Activated CD4-positive, alpha-beta T cell treated with anti-CD3 and anti-CD28 coated beads, Interleukin-2, amount 10 ng/mL, durations not matched to agents 24 days and 14 days (primary cell): ENCODE measurements at places on chromosomes 6 and 20. TPM values are rescaled to one million over a fixed set of nuclear protein-coding genes. Genes with fewer than 3 reads are reported as not detected.

GRCh38 chr6:148563066-148563465 lies 183.8 kb upstream of the UST start:
- peak; percentile 52 for DNase-seq

DNA sequence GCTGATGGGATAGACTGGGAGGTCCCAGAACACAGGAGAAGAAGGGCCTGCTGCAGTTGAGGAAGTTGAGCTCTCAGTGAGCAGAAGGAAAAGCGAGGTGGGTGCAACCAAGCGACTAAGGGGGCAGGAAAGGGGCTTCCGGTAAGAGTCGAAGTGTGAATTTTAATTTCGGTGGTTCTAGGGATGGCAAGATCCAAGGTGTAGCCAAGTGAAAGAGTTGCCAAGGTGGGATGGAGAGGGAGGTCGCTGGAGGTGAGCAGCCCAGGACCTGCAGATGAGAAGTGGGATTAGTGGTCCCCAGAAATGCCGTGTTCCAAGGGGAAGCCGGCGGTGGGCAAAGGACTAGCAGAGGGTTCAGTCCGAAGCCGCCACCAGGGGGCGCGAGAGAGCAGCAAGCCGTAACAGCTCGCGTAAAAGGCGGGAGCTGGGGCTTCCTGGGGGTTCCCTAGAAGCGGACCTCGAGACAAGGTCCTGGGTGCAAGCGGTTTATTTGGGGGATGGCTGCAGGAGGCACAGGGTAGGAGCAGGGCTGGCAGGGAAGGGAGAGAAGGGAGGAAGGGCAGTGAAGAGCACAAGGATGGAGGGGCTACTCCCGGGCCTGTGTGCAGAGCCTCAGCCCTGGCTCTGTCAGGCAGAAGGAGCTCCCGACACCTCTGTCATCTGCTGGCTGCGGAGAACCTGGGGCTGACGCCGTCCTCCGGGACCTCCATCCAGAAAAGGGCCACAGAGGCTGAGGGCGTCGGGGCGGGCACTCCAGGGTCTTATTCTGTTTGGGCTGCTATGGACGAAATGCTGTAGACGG lies 103.6 kb downstream of the PAX1 start:
- DNase-seq, result peak; percentile 77

- DNase-seq, result no peak
Measured at GRCh38 chr6:137874204-137875057, 7.4 kb downstream of the TNFAIP3 start.

DNA sequence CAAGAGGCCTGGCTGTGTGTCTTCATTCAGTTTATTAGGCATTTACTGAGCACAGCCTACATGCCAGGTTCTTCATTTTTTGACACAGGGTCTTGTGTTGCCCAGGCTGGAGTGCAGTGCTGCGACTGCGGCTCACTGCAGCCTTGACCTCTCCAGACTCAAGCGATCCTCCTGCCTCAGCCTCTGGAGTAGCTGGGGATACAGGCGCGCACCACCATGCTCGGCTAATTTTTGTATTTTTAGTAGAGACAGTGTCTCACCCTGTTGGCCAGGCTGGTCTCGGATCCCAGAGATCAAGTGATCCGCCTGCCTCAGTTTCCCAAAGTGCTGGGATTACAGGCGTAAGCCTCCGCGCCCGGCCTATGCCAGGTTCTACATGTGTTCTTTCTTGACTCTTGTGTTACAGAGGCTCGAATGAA lies 601 bp upstream of the ATRN start:
- DNase-seq, result no peak

DNA sequence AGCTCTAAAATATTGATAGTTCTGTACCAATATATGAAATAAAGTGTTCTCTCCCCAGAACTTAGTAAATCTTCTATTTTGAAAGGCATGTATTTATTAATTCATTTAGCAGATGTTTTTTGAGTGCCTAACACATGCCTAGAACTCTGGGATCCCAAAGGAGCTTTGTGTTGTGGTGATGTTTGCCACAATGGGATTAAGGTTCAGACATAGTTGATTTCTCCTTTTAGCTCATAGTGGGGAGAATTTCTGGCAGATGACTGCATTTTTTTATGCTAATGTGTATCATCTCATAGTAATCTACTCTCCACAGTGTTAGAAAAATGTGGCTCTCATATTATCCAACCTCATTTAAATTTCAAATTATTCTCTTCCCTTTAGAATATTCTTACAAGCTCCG lies 21.7 kb downstream of the MYB start:
- no peak for DNase-seq

DNA sequence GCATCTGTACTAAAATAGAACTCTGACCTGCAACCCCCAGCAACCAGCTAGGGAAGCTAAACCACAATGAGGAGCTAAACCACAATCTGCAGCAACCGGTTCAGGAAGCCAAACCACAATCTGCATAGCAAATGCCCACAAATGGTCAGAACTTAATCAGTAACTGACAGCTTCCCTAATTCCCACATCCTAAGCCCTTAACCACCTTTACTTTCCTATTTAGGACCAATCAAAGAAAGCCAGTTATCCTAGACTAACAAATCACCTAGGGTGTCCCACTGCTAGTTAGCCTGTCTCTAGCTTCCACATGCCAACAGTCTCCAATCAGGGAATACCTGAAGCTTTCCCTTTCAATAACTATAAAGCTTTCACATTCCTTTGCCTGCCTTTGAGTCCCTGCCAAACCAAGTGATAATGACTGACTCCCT lies 424.6 kb upstream of the PTCHD4 start:
- DNase-seq, result no peak

- no peak for DNase-seq
Measured at GRCh38 chr6:22409486-22409885, 112.7 kb upstream of the PRL start.

DNA sequence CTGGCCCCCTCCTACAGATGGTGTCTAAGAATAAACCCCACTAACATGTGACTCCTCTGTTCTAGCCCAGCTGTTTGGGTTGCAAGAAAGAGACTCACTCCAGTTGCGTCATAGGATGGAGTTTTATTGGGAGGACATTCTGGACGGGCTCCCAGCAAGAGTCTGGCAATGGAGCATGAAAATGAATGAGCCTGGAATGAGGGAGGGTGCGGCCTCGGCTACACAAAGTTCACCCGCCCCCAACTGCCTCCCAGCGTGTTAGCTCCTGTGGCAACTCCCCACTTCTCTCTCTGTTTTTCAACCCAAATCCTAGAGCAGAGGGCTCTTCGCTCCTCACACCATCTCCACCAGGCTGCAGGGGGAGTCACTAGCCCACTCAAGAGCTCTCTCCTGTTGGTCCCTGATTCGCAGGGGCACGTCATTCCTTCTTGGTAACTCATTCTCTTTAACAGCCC lies 5.1 kb upstream of the ADAM33 start:
- no peak for DNase-seq

GRCh38 chr6:43969158-43969981 lies 157.9 kb downstream of the MRPL14 start:
- DNase-seq, result no peak

GRCh38 chr6:129631070-129631469 lies 78.9 kb downstream of the ARHGAP18 start:
- no peak for DNase-seq

The SSTR4 gene
- total RNA-seq, result not detected in 2 replicates

GRCh38 chr6:49634092-49634835 lies 2.4 kb downstream of the RHAG start:
- no peak for DNase-seq

The HSPA12B gene
- not detected in 2 replicates for total RNA-seq

The LY6G5C gene
- 4.1 and 4.9 TPM in 2 replicates for total RNA-seq

DNA sequence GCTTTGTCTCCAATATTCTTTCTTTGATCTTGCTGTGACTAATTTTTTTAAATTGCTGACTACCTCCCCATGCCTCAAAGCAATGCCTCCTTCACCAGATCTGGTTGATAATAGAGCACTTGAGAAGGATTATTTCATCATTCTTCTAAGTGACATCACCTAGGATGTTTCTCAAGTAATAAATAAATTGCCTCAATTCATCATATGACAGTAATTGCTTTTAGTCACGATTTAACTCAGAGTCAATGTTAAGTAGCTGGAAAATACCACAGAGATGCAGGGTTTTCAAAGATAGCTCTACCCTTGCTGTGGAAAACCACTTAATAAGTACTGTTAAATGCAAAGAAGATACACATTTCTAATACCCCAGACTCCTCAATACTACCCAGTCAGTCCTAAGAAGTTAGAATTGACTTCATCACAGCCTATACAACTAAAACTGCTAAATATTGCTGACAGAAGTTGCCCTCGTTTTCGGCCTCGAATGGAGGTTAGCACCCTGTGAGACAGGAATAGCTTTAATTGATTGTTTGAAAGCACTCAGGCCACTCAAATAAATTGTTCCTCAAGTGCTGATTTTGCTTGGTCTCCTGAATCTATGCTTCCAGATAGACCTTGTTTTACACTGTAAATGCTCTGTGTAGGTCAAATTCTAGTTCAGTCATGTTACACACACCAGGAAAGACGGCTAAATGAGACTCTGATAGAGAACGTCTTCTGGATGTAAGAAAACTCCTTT lies 640.6 kb upstream of the CHD6 start:
- DNase-seq, result no peak

GRCh38 chr20:37385176-37385575 lies 39.2 kb downstream of the SRC start:
- DNase-seq, result no peak

The SNTA1 gene
- 0.91 and 1.0 TPM in 2 replicates for total RNA-seq

The CFAP61 gene
- not detected in 2 replicates for total RNA-seq

DNA sequence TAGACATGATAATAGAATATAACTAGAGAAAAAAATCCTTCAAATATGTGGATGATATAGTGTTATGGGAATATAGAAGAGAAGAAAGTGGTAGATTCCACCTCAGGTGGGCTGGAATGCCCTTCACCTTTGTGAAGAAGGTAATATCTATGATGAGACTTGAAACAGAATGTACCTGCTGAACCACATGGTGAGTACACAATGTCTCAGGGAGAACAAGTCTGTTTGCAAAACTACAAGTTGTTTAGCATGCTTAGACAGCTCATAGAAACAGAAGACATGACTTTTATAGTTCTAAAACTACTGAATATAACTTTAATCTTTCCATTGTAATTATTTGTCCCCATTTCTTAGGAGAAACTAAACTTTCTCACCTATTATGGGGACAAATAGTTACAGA lies 12.2 kb downstream of the C6orf58 start:
- no peak for DNase-seq

The CST2 gene
- total RNA-seq, result not detected in 2 replicates

The MATN4 gene
- 1.2 and 1.5 TPM in 2 replicates for total RNA-seq
